ENCODE measurements at places on chromosomes 2 and 18. TPM values are rescaled to one million over a fixed set of nuclear protein-coding genes. Genes with fewer than 3 reads are reported as not detected.
A peak's percentile ranks its signal among the peaks of the same experiment; 100 is the strongest.

DNA sequence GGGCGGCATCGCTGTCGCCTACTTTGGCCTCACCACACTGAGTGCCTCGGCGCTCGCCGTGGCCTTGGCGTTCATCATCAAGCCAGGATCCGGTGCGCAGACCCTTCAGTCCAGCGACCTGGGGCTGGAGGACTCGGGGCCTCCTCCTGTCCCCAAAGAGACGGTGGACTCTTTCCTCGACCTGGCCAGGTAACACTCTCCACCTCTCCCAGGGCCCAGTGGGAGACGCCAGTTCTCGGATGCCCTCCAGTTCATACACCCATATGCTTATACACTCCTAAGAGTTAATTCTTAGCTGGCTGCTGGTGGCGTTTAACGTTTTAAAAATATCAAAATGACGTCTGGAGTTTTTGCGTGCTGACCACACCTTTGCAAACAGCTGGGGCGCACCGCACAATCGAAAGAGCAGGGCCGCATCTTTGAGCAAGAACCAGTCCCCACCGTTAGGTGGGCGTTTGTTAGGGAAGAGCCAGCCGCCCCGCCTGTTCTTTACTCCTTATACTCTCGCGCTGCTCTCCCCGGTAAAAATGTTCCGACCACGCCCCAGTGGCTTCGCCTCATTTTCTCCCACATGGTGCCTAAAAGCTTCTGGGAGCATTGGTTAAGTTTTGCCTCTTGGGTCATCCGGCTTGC lies 899 bp downstream of the SLC1A4 start:
- no peak for DNase-seq
- peaks cover 8% of the 10 kb centered on the region for H3K4me1 ChIP-seq
- no peaks in the 10 kb centered on the region for H3K36me3 ChIP-seq
- H3K4me3 ChIP-seq, result peak overlapping the region; percentile 69

DNA sequence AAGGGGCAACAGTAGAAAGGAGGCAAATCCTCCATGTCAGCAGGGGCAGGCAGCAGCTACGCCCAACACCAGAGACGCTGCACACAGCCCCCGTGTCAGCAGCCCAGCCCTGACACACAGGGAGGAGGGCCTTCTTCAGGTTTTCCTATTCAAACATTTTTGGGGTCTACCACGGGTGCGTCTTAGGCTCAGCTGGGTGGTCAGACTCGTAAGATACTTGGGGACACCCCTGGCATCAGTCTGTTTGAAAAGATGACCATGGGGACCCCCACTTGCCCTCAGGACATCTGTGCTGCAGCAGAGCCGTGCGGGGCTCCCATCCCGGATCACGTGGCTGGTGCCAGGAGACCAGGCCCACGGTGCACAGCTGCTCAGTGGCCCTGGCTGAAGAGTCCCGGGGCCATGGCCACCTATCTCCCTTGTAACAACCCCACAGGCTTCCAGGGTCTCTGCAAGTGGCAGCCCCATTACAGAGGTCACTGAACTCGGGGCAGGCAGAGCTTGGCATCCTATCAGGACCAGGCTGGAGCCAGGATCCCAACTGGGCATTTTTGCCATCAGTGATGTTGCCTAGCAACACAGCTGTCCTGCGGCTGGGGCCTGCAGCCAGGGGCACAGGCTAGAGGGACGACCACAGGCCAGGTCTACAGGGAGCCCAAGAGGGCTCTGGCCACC lies 82.5 kb downstream of the EDAR start:
- no peak overlapping the region for H3K27ac ChIP-seq
- H3K4me3 ChIP-seq, result no peak overlapping the region
- H3K27me3 ChIP-seq, result no peaks in the 10 kb centered on the region
- no peaks in the 10 kb centered on the region for H3K36me3 ChIP-seq
- DNase-seq, result no peak

Gene CFAP65
- not detected for total RNA-seq

DNA sequence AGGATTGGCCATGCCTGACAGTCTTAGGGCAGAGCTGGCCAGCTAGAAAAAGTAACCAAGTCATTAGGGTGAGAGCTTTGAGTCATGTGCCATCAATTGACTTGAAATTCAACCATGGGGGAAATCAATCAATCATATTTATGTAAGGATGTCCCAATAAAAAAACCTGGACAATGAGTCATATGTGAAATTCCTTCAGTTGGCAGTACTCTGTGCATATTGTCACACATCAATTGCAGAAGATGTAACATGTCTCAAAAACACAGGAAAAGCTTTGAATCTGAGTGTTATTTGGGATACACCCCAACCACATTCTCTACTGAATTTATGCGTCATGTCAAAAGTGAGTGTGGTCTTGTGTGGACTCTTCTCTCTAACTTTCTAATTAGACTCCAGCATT lies 1004.1 kb upstream of the NRXN1 start:
- no peak overlapping the region for H3K4me3 ChIP-seq
- DNase-seq, result no peak
- H3K36me3 ChIP-seq, result no peaks in the 10 kb centered on the region
- H3K27me3 ChIP-seq, result no peaks in the 10 kb centered on the region
- H3K4me1 ChIP-seq, result no peaks in the 10 kb centered on the region
- H3K27ac ChIP-seq, result no peak overlapping the region

DNA sequence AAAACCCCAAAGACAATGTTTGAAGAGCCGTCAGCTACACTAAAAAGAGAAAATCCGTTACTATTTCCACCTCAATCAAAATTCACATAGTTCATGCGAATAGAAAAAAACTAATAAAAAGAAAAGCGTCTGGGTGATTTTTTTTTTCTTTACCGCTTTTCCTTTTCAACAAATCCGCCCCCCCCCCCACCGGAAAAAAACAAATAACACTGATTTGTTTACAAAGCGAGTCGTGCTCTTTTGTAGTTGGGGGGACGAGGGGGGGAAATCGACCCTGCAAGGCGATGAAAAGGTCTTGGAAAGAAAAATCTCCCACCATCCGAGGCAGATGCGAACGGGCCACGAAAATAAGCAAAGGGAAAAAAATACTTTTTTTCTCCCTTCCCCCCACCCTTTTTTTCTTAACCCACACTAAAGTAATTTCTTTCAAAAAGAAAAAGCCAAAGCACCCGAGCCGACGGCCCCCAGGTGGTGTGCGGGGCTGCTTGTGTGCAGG lies 638 bp downstream of the ZNF521 start:
- H3K4me3 ChIP-seq, result peak overlapping the region; percentile 31
- H3K36me3 ChIP-seq, result no peaks in the 10 kb centered on the region
- DNase-seq, result no peak
- no peak overlapping the region for H3K27ac ChIP-seq
- H3K27me3 ChIP-seq, result peaks cover 20% of the 10 kb centered on the region

Measured in CD8-positive, alpha-beta memory T cell (primary cell).